Upper lobe of left lung (tissue), 6 donors: ENCODE measurements at places on chromosomes 16 and 17.

GRCh38 chr17:55202896-55203295 is 61.9 kb upstream of the HLF start:
- DNase-seq: no peak

- no peak for DNase-seq
Observed at GRCh38 chr16:28181515-28181914, 30.2 kb downstream of the XPO6 start.

- no peak for DNase-seq
Observed at GRCh38 chr17:38585056-38585917, 20.5 kb downstream of the SRCIN1 start.

- no peak for DNase-seq
Observed at GRCh38 chr17:692116-692515, 22.5 kb downstream of the VPS53 start.

GRCh38 chr16:63415014-63415413 is 1378.8 kb upstream of the CDH8 start:
- no peak for DNase-seq

GRCh38 chr16:49811644-49812334 is 44.1 kb downstream of the ZNF423 start:
- no peak for DNase-seq

DNA sequence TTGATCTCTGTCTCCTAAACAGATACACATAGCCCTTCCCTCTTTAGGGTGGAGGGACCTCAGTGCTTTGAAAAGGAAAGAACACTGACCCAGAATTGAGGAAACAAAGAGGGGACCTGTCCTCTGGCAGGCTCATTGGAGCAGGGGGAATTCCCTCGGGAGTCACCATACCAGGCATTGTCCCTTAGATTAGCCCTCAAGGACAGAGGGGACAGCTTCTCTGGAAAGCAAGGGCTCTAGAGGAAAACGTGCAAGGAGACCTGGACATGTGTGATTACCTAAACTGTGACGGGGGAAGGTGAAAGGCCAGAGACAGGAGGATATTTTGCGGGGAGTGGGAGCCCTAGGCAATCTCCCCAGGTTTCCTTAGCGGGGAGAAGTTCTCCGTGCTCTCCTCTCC is 7.6 kb upstream of the FZD2 start:
- no peak for DNase-seq

GRCh38 chr16:70393662-70394061 is 45.2 kb downstream of the ST3GAL2 start:
- no peak for DNase-seq

GRCh38 chr17:31269578-31269983 is 27.5 kb downstream of the OMG start:
- DNase-seq: no peak

GRCh38 chr17:21297597-21297996 is 13.1 kb downstream of the MAP2K3 start:
- DNase-seq: no peak

GRCh38 chr16:84631153-84631466 is 13.2 kb upstream of the COTL1 start:
- no peak for DNase-seq

GRCh38 chr16:85584819-85585282 is 28.3 kb upstream of the GSE1 start:
- no peak for DNase-seq

GRCh38 chr17:55420067-55420775 is 1.4 kb downstream of the MMD start:
- no peak for DNase-seq

DNA sequence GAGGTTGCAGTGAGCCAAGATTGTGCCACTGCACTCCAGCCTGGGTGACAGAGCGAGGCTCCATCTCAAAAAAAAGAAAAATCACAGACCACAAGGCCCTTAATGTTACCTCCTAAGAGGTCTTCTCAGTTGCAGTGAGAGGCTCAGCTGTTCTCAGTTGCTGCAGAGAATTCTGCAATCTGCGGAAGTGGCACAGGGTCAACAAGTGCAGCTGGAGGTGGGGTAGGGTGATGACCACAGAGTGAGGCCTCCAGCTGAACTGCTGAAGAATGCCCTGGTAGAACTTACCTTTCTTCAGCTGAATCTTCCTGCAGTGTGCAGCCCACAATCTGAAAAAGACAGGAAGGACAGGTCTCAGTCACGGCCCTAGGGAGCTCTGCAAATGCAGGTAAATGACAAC is 26.3 kb downstream of the CNTNAP1 start:
- no peak for DNase-seq

DNA sequence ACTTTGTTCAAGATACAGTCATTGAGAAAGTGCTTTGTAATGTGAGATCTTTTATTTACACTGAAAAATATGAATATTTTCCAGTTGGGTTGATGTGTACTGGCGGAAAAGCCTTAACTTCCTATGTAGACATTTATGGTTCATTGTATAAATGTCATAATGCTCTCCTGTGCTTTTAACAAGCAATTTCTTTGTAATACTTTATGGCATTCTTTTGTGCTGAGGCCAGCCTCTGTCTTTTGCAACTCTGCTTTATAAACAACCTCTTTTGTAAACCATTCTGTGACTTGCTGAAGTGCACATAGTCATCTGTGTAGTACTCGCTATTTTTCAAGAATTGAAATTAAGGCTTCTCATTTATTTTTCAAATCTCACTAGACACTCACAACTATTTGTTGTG is 291.2 kb downstream of the CDH11 start:
- no peak for DNase-seq

DNA sequence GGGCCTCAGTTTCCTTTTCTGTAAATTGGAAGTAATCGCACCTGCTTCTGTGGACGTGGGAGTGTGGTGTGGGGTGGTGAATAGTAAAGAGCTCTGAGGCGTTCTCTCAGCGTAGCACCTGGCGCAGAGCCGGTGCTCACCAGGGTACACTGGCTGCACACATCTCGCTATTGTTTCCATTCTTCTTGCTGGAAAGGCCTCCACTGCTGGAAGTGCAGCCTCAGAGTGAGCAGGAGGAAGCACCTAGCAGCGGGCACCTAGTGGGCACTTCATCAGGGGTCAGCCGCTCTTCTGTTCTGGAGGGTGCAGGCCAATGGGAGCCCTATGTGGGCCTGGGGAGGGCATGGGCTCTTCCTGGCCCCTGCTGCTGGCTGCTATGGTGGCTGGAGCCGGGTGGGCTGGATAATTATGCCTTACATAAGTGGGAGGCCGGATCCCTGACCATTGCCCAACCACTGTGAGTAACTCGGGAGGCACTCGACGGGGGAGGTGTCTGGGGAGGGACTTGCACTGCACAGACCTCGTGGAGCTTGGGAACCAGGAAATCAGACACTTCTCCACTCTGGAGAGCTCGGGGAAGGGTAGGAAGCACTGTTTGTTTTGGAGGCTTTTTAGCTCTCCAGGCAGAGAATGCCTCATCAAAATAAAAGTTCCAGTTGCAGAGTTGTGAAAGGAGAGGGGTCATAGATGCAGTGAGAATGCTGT is 1.7 kb downstream of the MAP2K3 start:
- DNase-seq: no peak
